RCC 7860 (cell line): ENCODE measurements at places on chromosomes 13 and 19.
A peak's percentile ranks its signal among the peaks of the same experiment; 100 is the strongest.

DNA sequence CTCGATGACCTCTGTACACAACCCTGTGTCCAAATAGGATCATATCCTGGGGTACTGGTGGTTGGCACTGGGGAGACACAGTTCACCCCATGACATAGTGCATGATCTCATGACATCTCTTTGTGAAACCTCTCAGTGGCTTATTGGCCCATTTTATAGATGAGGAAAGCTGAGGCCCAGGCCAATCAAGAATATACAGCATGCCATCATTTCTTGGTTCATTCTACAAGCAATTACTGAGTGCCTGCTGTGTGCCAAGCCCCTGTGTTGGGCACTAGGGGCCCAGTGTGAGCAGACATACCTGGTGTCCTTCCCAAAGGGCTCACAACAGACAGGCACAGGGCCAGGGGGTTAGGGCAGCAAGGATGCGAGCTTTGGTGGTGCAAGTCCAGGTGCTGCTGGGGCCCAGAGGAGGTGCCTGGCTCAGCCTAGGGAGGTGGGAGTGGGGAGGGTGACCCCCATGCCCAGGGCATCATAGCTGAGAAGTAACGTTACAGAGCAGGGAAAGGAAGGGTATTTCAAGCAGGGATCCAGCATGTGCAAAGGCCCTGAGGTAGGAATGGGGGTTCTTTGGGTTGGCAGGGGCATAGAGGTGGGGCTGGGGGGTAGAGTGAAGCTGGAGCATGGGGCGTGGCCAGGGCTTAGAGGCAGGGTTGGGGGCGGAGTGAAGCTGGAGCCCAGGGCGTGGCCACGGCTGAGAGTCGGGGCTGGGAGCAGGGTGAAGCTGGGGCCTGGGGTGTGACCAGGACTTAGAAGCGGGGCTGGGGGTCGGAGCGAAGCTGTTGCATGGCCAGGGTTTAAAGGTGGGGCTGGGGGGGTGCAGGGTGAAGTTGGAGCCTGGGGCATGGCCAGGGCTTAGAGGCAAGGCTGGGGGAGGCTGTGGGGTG is 20.7 kb downstream of the COLGALT1 start:
- DNase-seq: no peak

DNA sequence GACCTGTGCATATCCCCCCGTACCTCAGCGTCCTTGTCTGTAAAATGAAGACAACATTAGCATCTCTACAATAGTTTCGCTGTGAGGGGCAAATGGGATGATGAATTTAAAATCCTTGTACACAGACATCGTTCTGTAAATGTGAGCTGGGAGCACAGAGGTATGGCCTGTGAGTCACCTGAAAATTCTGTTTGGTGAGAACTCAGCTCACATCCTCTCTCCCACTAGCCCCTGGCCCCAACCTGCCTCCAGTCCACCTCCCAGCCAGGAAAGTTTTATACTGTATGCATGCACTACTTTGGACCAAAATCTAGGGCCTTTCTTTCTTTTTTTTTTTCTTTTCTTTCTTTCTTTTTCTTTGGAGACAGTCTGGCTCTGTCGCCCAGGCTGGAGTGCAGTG is 8.7 kb upstream of the IZUMO2 start:
- DNase-seq: no peak

GRCh38 chr13:31035185-31035965 is 102.9 kb downstream of the TEX26 start:
- no peak for DNase-seq

DNA sequence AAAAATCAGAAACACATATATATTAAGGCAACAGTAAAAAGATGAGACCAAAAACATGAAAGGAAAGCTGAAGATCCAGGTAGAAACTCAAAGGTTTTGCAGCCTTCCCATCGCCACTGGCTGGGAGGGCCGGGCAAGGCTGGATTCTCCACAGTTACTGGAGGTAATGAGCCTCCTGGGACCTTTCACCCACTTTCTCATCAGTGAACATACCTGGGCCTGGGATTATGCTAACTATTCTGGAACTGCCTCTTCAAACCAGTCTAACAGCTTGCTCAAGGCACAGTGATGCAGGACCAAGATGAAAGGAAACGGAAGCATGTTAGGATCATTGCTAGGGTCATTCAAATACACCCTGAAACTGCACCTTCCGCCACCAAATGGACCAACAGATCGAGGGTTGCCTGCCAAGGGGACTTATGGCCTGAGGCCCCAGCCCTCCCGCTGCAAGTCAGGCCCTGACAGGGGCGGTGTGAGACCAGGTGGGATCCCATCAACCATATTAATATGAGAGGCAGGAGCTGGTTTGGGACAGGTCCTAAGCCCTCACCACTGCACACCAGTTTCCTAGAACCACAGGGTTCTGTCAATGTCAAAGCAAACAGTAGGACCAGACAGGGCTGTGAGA is 28.4 kb upstream of the ATP12A start:
- DNase-seq: no peak

- DNase-seq: no peak
Observed at GRCh38 chr19:4429256-4429655, 26.8 kb downstream of the CHAF1A start.

GRCh38 chr13:49867834-49868233 is 68.3 kb downstream of the SPRYD7 start:
- no peak for DNase-seq

- no peak for DNase-seq
Observed at GRCh38 chr13:22018836-22019210, 347.9 kb downstream of the FGF9 start.

DNA sequence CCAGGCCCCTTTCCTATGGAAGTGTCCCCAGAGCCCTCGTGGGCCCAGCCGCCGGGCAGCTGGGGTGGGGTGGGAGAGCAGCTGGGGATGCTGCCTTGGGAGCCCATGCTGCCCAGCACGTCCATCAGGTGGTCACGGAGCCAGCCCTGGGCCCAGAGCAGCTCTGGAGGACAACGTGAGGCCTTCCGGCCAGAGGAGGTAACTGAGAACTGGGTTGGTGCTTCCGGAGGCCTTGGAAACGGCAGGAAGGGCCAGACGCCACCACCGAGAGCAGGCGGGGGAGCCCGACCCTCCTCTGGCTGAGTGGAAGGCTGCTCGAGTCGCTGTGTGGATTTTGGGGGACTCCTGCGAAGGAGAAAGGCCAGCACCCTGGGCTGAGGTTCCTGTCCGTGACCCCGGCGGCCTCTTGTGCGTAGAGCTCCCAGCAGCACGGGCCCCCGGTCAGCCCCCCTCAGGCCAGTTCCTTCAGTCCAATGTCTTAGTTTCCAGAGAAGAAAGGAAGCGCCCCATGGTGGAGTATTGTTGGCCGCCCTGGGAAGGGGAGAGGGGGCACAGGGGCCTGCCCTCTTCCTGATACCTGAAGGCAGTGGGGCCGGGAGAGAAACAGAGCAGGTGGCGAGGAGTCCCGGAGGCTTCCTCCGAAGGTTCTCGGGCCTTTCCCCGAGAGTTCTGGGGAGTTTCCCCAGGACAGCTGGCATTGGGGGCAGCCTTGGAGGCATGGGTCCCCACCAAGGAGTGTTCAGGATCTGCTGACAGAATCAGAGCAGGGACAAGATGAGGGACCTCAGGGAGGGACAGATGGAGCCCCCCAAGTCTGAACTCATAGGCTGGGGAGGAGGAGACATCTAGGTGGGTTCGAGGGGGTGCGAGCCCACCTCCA is 68.8 kb downstream of the MLLT1 start:
- DNase-seq: no peak

DNA sequence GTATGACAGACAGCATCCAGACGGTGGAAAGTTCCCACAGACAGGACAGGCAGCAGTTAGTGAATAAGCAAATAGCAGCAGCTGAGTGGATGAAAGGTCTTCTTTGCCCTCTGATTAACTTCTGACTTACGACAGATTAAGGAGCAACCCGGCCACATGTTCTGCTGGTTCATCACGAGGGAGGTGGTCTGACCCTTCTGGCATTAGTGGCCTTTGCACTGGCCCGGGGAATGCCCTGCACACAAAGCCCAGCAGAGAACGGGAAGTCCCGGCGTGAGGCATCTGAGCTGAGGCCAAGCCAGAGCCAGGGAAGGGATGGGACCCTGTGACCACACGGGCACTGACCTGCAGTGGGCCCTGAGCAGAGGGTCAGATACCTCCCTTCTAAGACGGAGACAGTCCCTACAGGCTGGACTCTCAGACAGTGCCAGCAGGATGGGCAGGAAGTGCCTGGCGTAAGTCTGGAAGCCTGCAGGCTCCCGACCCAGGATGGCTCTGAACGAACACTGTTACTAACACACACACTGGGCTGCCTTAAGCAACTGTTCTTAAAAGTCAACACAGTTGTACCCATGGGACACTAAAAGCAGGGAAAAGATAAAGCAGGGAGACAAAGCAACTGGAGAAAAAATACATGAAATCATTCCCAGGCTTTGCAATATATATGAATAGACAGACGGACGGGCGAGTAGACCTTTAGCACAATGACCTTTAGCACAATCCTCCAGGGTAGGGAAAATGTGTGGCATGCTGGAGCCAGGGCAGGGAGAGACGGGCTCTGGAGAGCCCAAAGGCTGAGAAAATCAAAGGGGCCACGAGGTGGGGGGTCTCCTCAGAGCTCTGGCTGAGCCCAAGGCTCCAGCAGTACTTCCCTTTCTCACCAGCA is 6.3 kb downstream of the C19orf12 start:
- DNase-seq: no peak

DNA sequence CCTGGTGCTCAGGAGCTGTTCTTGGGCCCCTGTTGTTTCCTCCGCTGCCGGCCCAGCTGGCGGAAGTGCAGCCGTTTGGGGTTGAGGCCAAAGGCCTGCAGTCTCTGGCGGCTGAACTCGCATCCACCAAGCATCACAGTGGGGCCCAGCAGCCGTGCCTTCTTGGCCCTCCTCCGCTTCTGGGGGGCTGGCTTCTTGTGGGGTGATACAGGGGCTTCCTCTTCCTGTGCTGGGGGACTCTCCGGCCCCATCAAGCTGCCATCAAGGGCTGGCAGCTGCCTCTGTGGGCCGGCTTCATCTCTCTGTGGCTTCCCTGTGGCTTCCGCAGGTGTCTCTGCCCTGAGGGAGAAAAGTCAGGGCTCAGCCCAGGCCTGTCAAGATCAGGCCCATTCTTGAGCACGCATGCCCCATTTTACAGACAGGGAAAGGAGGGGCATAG is 10.3 kb downstream of the ATG4D start:
- no peak for DNase-seq

DNA sequence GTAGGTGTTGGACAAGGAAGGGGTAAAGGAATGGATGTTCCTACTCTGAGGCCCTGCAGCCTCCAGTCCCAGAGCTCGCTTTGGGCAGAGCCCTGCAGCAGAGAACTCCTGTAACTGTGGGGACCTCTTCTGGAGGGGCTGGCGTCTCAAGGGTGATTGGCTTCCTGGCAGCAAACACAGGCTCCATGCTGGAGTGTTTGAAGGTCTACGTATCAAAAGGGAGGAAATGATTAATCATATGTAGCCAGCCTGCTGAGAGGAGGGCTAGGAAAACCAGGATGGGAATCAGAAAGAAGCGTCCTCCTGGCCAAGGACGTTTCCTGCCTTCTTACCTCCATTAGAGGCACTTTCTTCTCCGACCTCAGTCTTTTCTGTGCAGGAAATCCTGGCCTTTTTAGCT is 208.5 kb downstream of the TSHZ3 start:
- peak; percentile 83 for DNase-seq

- DNase-seq: no peak
Observed at GRCh38 chr19:53847555-53847954, 20.1 kb upstream of the MYADM start.

- DNase-seq: no peak
Observed at GRCh38 chr13:87798536-87798935, 127.4 kb downstream of the SLITRK5 start.

- DNase-seq: no peak
Observed at GRCh38 chr19:54521022-54521859, 18.6 kb downstream of the LAIR2 start.

- no peak for DNase-seq
Observed at GRCh38 chr13:29100758-29101157, 280.6 kb downstream of the MTUS2 start.

GRCh38 chr19:9986787-9987281 is 23.5 kb downstream of the COL5A3 start:
- DNase-seq: no peak

DNA sequence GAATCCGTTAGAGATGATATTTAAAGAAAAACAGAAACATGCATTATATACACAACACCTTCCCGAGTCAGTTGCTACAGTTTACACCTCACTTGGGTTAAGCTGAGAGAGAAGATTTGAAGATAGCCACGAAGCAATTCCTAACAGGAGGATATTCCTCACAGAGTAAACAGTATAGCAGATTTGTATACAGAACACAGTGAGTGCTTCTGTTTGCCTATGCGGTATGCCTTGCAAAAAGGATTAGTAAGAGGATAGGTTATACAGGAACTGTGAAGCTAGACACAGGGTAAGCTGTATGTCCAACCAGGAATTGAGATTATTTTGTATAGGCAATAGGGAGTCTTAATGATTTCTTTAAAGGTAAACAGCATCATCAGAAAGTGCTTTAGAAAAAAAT is 471.8 kb downstream of the LIG4 start:
- DNase-seq: no peak
